ENCODE measurements at places on chromosomes 1 and 21. TPM values are rescaled to one million over a fixed set of nuclear protein-coding genes. Genes with fewer than 3 reads are reported as not detected.

Gene SYNJ1
- total RNA-seq: 4.7 TPM

DNA sequence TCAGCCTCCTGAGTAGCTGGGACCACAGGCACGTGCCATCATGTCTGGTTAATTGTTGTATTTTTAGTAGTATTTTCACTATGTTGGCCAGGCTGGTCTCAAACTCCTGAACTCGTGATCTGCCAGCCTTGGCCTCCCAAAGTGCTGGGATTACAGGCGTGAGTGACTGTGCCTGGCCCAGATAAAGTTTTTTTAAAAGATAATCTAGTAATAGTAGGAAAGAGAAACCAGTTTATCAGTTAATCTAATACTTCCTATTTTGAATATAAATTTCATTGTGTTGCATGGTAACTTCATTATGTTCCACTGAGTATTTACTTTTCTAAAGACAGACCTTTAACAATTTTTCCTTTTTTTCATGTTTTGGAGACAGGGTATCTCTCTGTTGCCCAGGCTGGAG, 10.0 kb downstream of the RABGAP1L start:
- no peak overlapping the region for H3K4me3 ChIP-seq
- H3K36me3 ChIP-seq: no peaks in the 10 kb centered on the region
- H3K27ac ChIP-seq: no peak overlapping the region
- no peaks in the 10 kb centered on the region for H3K4me1 ChIP-seq
- no peaks in the 10 kb centered on the region for H3K27me3 ChIP-seq
- no peak for DNase-seq

DNA sequence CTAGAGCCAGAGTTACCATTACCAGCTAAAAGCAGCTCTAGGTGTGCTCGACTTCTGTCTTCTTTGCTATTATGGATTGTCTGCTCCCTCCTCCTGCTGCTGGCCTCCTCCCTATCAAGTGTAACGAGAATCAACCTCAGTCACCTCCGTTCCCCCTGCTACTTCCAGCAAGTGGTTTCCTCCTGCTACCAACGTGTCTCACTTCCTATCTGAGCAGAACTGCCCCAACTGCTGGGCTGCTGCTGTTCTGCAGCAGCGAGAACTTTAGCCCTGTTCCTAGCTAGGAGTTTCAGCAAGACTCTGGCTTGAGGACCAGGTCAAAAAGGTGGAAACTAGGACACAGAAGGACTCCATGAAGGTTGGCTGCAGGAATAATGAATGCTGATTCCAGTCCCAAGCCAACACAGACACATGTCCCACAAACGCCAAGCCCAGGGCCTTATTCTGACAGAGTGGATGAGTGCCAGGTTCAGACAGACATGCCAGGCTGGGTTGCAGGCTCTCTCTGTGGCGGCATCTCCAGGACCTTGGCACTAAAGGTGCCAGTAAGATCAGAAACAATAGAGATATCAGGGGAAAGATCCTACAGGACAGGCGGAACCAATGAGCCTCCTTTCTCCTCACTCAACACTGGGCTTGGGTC, 46.9 kb downstream of the CD34 start:
- no peaks in the 10 kb centered on the region for H3K27me3 ChIP-seq
- no peak overlapping the region for H3K4me3 ChIP-seq
- no peaks in the 10 kb centered on the region for H3K4me1 ChIP-seq
- no peaks in the 10 kb centered on the region for H3K36me3 ChIP-seq

DNA sequence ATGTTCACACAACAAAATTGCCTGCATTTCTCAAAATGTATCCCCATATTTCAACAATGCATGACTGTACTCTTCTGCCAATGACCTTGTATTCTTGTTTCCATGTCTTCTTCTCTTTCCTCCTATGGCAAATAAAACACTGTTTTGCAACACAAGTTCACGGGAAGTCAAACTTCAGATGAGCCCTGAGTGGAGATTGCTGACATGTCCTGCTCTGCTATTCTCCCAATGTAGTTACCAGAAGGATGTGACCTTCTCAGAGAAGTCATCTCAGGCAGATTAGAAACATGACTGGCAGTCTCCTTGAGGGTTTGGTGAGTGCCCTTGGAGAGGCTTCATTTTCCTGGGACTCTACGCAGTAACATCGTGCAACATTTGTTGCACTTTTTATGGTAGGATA, 15.6 kb downstream of the FCGR2B start:
- no peaks in the 10 kb centered on the region for H3K36me3 ChIP-seq
- no peak for DNase-seq
- H3K4me3 ChIP-seq: no peak overlapping the region
- no peak overlapping the region for H3K27ac ChIP-seq

Gene RER1
- 89.5 TPM for total RNA-seq

GRCh38 chr21:14318578-14318977, 64.4 kb downstream of the HSPA13 start:
- no peaks in the 10 kb centered on the region for H3K36me3 ChIP-seq
- H3K27me3 ChIP-seq: no peaks in the 10 kb centered on the region
- no peak overlapping the region for H3K27ac ChIP-seq
- H3K4me3 ChIP-seq: no peak overlapping the region
- DNase-seq: no peak

Gene FAM131C
- 3.5 TPM for total RNA-seq

Gene DCST1
- not detected for total RNA-seq

DNA sequence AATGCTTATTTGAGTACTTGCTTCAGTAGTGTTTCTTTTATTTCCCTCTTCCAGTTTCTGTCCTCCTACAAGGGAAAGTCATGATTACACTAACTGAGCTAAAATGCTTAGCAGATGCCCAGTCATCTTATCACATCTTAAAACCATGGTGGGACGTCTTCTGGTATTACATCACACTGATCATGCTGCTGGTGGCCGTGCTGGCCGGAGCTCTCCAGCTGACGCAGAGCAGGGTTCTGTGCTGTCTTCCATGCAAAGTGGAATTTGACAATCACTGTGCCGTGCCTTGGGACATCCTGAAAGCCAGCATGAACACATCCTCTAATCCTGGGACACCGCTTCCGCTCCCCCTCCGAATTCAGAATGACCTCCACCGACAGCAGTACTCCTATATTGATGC, 50.3 kb upstream of the LRRC8C start:
- no peak overlapping the region for H3K4me3 ChIP-seq
- no peaks in the 10 kb centered on the region for H3K36me3 ChIP-seq
- peaks cover 5% of the 10 kb centered on the region for H3K4me1 ChIP-seq
- no peak for DNase-seq
- H3K27ac ChIP-seq: no peak overlapping the region

GRCh38 chr1:96360036-96360795, 361.4 kb upstream of the PTBP2 start:
- DNase-seq: no peak
- H3K27me3 ChIP-seq: no peaks in the 10 kb centered on the region
- no peak overlapping the region for H3K27ac ChIP-seq
- H3K36me3 ChIP-seq: no peaks in the 10 kb centered on the region
- no peaks in the 10 kb centered on the region for H3K4me1 ChIP-seq

Gene FAM72B
- total RNA-seq: 1.5 TPM

Gene MIXL1
- total RNA-seq: not detected

GRCh38 chr1:151581921-151582320, 29.9 kb upstream of the SNX27 start:
- H3K27ac ChIP-seq: no peak overlapping the region
- no peaks in the 10 kb centered on the region for H3K27me3 ChIP-seq
- no peak overlapping the region for H3K4me3 ChIP-seq
- DNase-seq: no peak

DNA sequence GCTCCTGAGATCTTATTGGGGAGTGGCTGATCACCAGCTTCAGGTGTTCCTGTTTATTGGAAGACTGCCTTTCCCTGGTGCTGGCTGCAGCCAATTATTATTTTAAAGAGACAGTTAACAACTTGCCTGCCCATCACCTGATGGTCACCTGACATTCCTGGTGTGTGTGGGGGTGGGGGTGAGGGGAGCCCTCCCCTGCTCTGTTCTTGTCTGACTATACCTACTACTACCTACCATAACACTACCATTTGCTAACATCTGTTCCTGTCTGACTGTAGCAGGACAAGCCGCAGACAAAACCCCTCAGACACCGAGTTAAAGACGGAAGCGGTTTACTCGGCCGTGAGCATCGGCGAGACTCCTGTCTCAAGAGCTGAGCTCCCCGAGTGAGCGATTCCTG, 54.9 kb upstream of the NBPF3 start:
- no peak overlapping the region for H3K4me3 ChIP-seq
- H3K27me3 ChIP-seq: no peaks in the 10 kb centered on the region
- no peaks in the 10 kb centered on the region for H3K36me3 ChIP-seq
- H3K27ac ChIP-seq: no peak overlapping the region

Gene DISP1
- 14.6 TPM for total RNA-seq

GRCh38 chr1:65434760-65435159, 14.3 kb downstream of the LEPR start:
- H3K27me3 ChIP-seq: no peaks in the 10 kb centered on the region
- no peak overlapping the region for H3K4me3 ChIP-seq
- no peak overlapping the region for H3K27ac ChIP-seq
- DNase-seq: no peak
- no peaks in the 10 kb centered on the region for H3K36me3 ChIP-seq

DNA sequence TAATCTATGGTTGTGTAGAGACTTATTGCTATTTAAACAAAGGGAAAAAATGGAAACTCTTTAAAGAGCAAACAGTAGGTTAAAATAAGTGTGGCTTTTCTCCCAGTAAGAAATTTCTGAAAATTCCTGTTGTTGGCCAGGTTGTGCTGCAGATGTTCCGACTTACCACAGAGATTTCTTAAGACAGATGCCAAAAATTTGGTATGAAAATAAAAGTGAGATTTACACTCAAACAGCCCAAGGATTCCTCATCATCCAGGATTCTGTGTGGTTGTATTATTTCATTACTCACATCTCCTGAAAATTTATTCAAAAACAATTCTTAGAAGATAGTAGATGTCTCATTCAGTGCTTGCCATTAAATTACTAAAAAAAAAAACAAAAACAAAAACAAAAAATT, 296.7 kb upstream of the PTBP2 start:
- no peak overlapping the region for H3K4me3 ChIP-seq
- no peaks in the 10 kb centered on the region for H3K36me3 ChIP-seq
- H3K27ac ChIP-seq: no peak overlapping the region
- DNase-seq: no peak
- no peaks in the 10 kb centered on the region for H3K27me3 ChIP-seq

- H3K36me3 ChIP-seq: no peaks in the 10 kb centered on the region
- H3K27ac ChIP-seq: no peak overlapping the region
- DNase-seq: no peak
- no peaks in the 10 kb centered on the region for H3K27me3 ChIP-seq
Observed at GRCh38 chr1:167263819-167264464, 43.3 kb downstream of the POU2F1 start.

Gene B3GALT2
- total RNA-seq: 9.7 TPM

DNA sequence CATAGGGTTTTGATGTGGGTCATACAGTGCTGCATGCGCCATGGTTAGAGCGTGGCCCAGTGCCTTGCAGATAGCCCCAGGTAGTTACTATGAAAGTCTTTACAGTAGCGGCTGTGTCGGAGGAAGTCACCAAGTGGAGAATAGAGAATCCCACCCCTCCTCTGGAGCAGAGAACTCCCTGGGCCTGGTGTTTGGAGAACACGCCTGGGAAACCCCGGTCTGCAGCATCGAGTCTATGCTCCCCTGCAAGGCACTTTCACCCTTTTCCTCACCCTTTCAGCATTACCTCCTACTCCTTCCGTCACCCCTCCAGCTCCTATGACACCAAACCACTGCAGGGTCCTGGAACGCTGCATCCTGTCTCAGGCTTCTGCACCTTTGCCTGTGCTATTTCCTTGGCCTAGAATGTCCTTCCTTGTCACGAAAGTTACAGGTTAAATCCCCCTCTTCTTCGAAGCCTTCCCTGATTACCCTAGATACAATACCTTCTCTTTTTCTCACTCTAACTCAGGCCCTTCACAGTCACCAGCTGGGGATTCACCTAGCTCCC, 2.7 kb upstream of the SLC1A7 start:
- H3K4me1 ChIP-seq: peaks cover 21% of the 10 kb centered on the region
- no peaks in the 10 kb centered on the region for H3K36me3 ChIP-seq
- no peaks in the 10 kb centered on the region for H3K27me3 ChIP-seq
- H3K27ac ChIP-seq: peak overlapping the region; percentile 95
- H3K4me3 ChIP-seq: no peak overlapping the region

- no peak overlapping the region for H3K4me3 ChIP-seq
- no peak for DNase-seq
- no peaks in the 10 kb centered on the region for H3K27me3 ChIP-seq
- no peaks in the 10 kb centered on the region for H3K36me3 ChIP-seq
- no peak overlapping the region for H3K27ac ChIP-seq
Observed at GRCh38 chr1:211353562-211354212, 27.1 kb downstream of the TRAF5 start.

Gene CFAP74
- total RNA-seq: not detected

DNA sequence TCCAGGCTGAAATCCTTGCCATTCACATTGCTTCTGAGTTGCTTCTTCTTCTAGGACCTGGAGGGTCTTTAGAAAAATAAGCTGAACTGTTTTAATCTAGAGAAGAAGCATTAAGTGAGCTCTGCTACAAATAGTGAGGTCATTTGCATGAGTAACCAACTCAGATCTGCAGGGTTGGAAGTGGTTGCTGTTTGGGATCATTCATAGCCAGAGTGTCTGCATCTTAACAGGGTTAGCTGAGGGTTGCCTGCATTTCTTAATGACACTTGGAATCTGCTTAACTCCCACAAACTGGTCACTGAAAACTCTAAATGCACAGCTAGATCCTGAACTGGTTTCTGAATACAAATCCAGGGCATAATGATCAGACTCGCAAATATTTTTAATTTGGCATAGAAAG, 9.9 kb downstream of the CNIH3 start:
- peaks cover 16% of the 10 kb centered on the region for H3K4me1 ChIP-seq
- H3K27ac ChIP-seq: no peak overlapping the region
- DNase-seq: no peak
- no peak overlapping the region for H3K4me3 ChIP-seq
- H3K27me3 ChIP-seq: no peaks in the 10 kb centered on the region

DNA sequence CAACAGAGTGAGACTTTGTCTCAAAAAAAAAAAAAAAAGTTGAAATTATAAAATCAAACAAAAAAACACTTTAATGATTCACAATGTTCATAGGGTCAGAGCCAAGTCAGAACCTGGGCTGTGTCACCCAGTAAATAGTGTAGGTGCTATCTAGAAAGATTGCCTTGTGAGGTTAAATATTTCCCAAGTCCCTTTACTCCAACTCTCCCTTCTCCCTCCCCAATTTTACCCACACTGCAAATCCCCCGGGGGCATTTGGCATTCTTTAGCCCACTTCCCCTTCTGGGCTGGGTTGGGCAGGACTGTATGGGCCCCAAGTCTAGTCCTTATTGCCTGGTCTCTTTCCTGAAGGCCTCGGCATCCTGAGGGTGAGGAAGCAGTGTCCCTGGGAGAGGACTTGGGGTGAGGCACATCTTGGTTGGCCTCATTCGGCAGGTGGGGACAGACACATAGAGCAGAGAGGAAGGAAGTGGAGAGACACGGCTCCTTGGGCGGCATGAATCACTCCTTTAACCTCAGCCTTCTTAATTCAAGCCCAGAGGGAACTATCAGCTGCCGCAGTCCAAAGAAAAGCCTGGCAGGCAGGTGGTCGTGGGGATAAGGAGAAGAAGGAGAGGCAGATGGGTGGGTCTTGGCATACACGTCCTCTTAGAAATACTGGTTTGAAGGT, 8.2 kb downstream of the ADORA1 start:
- H3K27me3 ChIP-seq: no peaks in the 10 kb centered on the region
- H3K36me3 ChIP-seq: no peaks in the 10 kb centered on the region
- DNase-seq: no peak
- H3K4me1 ChIP-seq: peaks cover 10% of the 10 kb centered on the region
- peak overlapping the region; percentile 56 for H3K27ac ChIP-seq

Gene SLAMF7
- not detected for total RNA-seq
